ENCODE measurements at places on chromosomes 7 and 10. TPM values are rescaled to one million over a fixed set of nuclear protein-coding genes. Genes with fewer than 3 reads are reported as not detected.

Gene OSBPL3
- 52.0 TPM for total RNA-seq

Gene FLNC
- total RNA-seq: 0.02 TPM

Gene ZNF736
- 27.8 TPM for total RNA-seq

Gene SDK1
- total RNA-seq: 2.1 TPM

Gene FAM24B
- total RNA-seq: 12.0 TPM
